ENCODE measurements at places on chromosomes 4 and X.

DNA sequence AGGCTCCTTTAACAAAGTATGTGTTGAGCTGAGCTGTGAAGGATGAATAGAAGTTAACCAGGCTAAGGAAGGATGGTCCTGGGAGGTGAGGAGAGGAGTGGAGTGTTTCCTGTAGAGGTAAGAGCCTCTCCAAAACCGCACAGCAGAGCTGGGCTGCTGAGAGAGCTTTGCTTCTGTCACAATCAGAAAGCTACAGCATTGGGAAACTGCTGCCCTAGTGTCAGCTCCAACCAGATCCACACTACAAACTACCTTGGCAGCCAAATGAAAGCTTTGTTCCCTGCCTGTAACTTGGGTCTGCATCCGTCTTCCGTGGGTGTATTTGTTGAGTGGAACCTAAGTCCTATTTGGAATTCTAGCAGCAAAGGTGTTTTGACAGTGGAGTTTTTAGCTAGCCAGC is 91.8 kb downstream of the REPS2 start:
- no peak for DNase-seq

DNA sequence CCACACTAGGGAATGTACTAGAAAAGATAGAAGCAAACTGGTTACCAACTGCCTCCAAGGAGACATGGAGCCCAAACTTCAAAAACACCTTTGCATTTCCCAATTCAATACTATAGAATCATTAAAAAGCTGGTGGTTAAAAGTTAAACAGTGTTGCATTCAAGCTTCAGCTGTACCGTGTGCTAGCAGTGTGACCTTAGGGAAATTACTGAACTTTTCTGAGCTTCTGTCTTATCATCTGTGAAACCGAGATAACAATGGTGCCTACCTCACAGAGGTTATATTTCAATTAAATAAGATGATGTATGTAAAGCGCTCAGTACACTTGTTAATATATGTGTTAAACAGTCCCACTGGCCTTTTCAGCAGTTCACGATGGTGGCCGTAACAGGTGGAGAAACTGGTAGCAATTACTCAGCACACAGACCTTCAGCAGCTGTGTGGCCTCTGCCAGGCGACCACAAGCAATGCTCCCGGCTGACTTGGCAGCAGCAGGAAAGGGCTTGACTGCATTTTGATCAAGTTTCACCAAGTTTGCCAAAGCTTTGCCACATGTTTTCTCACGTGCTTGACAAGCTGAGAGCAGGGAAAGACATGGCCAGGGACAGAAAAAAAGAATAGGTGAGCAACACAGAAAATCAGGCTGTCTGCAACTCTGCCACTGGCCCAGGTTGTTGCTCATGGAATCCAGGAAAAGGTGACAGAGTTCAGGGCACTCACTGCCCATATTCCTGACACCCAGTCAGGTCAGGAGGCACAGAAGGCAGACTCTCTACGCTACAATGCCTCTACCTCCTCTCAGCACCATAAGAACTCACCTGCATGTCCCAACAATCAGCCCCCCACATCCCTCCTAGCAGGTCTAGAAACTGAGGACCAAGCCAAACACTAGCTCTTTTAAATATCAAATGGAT is 72.1 kb downstream of the PARM1 start:
- DNase-seq = no peak

- DNase-seq = no peak
Observed at GRCh38 chr4:3710451-3711182, 55.6 kb upstream of the ADRA2C start.

- no peak for DNase-seq
Observed at GRCh38 chr4:42904986-42905385, 12.5 kb downstream of the GRXCR1 start.

DNA sequence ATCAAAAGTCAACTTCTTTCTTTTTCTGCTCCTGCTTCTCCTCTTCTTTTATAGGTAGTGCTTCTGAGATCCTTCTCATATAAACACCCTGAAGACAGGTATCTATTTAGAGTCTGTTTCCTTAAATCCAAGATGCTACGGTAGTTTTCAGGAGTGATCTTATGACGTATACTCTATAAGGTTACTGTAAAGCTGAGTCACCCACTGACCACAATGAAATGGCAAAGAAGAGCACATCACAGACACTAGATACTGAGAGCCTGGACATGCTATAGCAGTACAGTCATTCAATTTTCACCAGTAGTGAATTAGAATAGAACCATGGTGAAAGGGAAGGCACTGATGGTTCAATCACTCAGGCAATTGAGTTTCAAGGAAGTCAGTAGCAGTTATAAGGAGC is 412.5 kb downstream of the ADAM29 start:
- DNase-seq = no peak

- no peak for DNase-seq
Observed at GRCh38 chr4:137635601-137636000, 103.3 kb upstream of the PCDH18 start.

GRCh38 chr4:143554728-143555597 is 41.5 kb downstream of the SMARCA5 start:
- DNase-seq = no peak

GRCh38 chrX:12446342-12447075 is 308.2 kb downstream of the FRMPD4 start:
- no peak for DNase-seq

DNA sequence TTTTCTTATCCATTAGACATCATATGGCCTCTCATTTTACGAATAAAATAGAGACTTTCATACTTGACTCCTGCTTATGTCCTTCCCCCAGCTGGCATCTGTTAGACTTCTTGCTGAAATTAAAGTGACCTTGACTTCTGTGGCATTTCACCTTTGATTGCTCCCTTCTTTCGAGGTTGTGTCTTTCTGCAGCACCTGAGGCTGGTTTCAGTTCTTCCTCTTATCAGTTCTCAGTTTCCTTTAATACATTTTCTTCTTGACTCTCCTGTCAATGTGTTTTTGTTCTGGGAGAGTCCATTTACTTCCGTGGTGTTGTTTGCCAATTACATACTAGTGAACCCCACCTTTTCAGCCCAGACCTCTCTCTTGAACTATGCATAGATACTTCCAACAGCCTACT is 81.6 kb downstream of the RBPJ start:
- no peak for DNase-seq

GRCh38 chr4:63049726-63050125 is 1359.5 kb downstream of the TECRL start:
- DNase-seq = no peak

GRCh38 chr4:113293674-113294073 is 244.2 kb downstream of the ANK2 start:
- DNase-seq = no peak

DNA sequence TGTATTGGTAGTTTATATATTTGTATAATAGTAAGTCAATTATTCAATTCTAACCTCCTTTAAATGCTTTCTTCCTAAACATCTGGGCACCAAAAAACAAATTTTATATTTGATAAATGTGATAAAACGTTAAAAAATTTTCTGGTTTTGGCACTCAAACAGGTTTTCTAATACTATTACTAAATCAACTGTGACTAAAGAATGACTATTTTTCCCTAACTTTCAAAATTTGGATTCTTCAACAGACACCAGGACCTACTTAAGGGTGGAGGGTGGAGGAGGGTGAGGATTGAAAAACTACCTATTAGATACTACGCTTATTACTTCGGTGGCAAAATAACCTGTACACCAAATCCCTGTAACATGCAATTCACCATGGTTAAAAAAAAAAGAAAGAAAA is 555.5 kb downstream of the IL15 start:
- DNase-seq = no peak

DNA sequence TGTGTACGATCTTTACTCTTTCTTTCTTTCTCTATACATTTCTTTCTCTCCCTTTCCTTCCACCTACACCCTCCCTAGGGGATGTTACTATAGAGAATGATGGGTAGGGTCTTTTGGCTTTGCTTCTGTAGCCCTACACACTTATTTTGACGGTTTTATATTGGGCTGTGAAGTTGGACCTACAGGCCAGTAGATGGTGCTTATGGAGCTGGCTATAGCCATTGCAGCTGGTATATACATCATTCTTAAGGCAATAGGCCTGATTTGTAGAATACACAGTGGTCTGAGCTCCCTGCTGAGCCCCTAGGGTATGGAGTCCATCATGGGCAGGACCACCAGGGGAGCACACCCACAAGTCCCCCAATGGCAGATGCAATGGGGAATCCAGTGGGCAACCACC is 1869.7 kb downstream of the STIM2 start:
- no peak for DNase-seq

GRCh38 chr4:147740176-147740575 is 8.3 kb downstream of the ARHGAP10 start:
- no peak for DNase-seq

GRCh38 chr4:12499693-12500092 is 984.4 kb downstream of the RAB28 start:
- no peak for DNase-seq

DNA sequence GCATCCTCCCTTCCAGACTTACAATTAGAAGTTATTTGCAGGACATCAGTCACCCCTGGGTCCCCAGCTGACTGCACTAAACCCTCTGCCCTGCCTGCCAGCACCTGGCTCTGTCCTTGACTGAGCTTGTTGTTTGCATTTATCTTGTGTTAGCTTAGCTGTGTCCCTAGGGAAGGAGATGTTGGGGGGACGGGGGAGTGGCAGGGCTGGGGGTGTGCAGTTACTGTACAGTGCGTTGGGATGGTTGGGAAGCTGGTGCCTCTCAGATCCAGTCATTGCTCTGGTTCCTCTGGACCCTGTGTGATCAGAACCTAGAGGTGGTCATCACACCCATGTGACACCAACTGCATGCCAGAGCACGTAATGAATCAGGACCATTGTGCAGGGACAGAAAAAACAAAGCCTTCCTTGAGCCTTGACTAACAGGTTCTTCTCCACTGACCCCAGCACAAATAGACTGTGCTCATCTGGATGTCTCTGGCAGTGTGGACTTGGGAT is 32.7 kb upstream of the PROM1 start:
- DNase-seq = no peak

DNA sequence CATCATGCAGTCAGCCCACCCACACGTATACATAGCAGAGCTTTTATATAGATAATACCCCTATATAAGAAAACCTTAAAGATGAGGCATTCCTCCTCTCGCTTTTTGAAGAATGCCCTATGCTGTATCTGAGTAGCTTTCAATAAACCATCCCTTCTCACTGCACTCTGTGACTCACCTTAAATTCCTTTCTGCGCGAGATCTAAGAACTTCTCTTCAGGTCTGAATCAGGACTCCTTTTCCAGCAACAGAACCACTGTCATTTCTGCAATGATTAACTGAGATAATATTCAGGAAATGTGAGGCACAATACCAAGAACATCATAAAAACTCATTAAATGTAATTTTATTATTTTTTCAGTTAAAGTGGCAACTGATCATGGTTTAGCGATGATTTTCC is 76.4 kb upstream of the DCLK2 start:
- DNase-seq = no peak

DNA sequence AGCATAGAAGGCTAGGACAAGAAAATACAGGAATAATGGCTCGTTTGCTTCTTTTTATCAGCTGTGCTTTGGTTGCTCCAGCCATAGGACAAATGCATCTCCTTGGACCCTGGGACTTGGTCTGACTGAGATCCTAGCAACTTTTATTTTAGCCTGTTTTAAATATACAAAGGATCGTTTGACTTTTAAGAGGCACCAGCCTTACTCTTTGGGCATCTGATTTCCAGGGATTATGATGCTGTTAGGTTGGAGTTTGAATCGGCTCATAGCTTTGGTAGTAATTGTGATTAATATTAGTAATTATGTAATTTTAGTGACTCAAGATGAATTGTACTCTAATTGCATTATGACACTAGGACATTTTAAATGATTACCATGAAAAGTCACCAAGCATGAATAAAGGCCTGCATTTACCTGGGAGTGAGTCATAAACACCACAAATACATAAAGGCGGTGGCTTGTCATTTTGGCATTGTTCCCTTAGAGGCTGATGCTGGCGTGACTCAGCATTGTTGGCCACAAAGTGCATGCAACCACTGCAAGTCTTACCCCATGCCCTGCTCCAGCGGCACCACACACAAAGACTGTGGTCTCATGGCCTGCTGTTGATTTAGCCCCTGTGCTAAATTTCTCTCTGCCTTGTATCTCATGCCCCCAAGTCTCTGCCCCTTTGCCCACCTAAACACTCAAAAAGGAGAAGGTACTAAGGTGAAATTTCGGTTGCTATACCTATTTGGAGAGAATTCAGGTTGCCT is 12.4 kb downstream of the GPAT3 start:
- DNase-seq = no peak

- no peak for DNase-seq
Observed at GRCh38 chrX:2632533-2633504, 58.3 kb upstream of the CD99 start.

GRCh38 chr4:168831585-168831918 is 178.5 kb downstream of the CBR4 start:
- no peak for DNase-seq

GRCh38 chr4:16466581-16466980 is 240.3 kb upstream of the TAPT1 start:
- no peak for DNase-seq

GRCh38 chrX:110081740-110082139 is 78.8 kb downstream of the TMEM164 start:
- DNase-seq = no peak

DNA sequence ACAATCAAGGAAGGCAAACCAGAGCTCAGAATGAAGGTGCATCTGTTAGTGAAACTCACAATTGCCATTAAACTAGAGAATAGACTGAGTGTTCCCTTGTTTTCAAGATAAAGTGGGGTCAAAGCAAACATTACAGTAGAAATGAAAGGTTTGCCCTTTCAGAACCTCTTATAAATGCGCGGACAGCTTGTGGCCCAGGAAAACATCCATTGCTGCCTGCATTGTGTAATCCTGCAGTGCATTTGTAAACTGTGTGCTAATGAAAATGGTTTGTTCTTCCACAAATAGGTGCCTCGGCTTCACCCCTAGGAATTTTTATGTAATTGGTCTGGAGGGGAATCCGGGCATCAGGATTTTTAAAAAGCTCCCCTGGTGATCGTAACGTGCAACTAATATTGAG is 62.8 kb downstream of the SNX25 start:
- no peak for DNase-seq

GRCh38 chr4:4875147-4875546 is 15.7 kb downstream of the MSX1 start:
- DNase-seq = no peak

DNA sequence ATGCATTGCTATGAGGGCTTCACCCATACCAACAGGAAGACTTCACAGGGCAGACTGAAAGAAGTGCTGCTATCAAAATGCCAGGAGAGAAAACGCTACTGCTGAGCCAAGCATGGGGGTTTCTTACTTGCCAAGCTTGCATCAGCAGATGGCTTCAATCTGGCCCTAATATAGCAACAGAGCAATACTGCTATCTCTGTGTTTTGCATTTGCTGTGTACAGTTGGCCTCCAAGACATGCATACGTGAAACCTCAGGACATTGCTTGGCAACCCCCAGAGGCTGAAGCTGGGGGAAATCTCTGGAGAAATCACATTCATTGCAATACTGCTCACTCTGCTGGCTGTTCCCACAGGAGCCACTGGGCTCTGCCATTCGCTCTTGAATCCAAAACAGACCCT is 127.2 kb upstream of the GPC4 start:
- no peak for DNase-seq

- DNase-seq = no peak
Observed at GRCh38 chr4:110361921-110362320, 114.0 kb upstream of the ENPEP start.

Data from T follicular helper cell (primary cell).